ENCODE measurements at places on chromosomes 16 and 17. TPM values are rescaled to one million over a fixed set of nuclear protein-coding genes. Genes with fewer than 3 reads are reported as not detected.

GRCh38 chr16:82605863-82606620 is 20.7 kb upstream of the CDH13 start:
- no peak for DNase-seq

GRCh38 chr16:1524366-1524765 is 9.1 kb upstream of the TMEM204 start:
- no peak for DNase-seq

DNA sequence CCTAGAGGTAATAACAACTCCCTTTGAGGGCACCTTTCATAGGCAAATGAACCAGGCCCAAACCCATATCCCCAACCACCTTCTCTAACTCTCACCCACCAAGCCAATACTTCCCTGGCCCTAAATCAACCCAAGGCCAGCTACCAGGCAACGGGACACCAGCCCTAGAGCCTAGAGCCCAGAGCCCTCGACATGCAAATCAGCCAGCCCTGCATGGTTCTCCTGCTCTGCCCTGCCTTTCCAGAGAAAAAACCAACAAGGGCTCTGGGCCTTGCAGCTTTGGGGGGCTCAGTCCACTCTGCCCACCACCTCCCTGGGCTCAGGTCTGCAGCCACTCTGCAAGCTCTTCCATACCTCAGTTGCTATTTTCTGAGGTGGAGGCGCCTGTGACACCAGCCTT is 55.0 kb downstream of the PITPNM3 start:
- DNase-seq = no peak

Gene INCA1
- 4.7 TPM for polyA plus RNA-seq

Gene TIMP2
- polyA plus RNA-seq = 292 TPM

- peak; percentile 91 for DNase-seq
Measured at GRCh38 chr17:31570951-31571892, 179.7 kb downstream of the RAB11FIP4 start.

GRCh38 chr16:87809150-87809902 is 43.5 kb upstream of the KLHDC4 start:
- no peak for DNase-seq

DNA sequence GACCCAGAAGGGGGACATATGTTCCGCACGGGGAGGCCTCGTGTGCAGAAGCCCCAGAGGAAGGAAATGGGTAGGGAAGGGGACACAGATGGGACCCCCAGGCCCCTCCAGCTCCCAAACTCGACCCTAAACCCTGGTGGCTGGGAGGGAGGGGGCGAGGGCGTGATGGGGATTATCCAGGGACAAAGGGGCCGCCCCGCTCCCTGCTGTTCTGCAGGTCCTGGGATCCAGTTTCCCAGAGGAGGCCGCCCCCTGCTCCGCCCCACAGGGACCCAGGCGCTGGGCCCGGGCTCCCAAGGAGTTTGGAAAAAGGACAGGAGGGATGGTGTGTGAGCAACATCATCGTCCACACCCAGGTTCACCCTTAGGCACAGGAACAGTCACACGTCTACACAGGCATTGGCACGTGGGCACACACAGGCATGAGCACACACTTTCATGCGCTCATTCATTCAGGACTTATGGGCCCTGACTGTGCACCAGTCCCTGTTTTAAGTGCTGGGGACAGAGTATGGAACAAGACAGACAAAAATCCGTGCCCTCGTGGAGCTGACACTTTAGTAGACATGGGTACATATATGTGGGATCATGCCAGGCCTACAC is 12.8 kb upstream of the FBXL19 start:
- DNase-seq = no peak
